ENCODE measurements at places on chromosomes 6 and 20.

GRCh38 chr20:62518911-62519310 lies 43.1 kb upstream of the GATA5 start:
- no peak for DNase-seq

DNA sequence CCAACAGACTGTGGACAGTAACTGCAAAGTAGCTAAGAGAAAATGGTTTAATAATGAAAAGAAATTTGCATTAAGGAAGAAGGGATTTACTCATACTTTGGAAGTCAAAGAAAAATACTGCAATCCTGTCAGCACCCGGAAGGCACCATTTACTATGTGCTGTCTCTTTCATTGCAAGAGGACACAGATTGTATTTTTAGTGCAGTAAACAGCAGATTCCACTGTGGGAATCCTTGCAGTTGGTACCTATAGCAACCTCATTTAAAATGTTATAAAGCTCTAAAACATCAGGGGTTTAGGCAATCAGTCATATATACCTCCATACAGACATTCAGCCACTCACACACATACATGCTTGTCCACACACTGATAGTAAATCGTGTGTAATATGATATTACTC lies 346.8 kb downstream of the PKHD1 start:
- DNase-seq, result no peak

DNA sequence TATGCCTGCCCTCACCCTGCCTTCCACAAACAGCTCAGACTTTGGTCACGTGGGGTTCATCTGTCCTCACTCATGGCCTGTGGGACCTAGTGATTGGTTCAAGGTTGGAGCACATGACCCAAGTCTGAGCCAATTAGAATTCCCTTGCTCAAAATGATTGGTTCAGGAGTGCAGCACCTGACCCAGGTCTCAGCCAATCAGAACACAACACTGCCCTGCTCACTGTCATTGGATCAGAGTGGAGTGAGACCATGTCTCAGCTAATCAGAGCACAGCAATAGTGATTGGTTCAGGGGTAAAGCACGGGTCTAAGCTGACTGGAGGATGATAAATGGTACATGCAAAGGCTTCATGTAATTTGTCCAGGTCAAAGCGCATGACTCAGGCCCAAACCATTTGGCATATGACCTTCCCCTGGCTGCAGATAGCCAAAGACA lies 102.2 kb downstream of the PREX1 start:
- DNase-seq, result peak; percentile 86

- DNase-seq, result no peak
These were observed 454.6 kb upstream of the KHDRBS2 start for GRCh38 chr6:62740596-62740995.

- peak; percentile 76 for DNase-seq
These were observed 85.4 kb upstream of the PRSS16 start for GRCh38 chr6:27161946-27162603.

GRCh38 chr6:166771701-166772100 lies 144.7 kb upstream of the RPS6KA2 start:
- no peak for DNase-seq

- no peak for DNase-seq
These were observed 575 bp downstream of the SLC44A4 start for GRCh38 chr6:31878222-31878621.

- DNase-seq, result no peak
These were observed 9.7 kb downstream of the HECA start for GRCh38 chr6:139144490-139145085.

GRCh38 chr6:31776485-31776988 lies 591 bp downstream of the VWA7 start:
- no peak for DNase-seq

DNA sequence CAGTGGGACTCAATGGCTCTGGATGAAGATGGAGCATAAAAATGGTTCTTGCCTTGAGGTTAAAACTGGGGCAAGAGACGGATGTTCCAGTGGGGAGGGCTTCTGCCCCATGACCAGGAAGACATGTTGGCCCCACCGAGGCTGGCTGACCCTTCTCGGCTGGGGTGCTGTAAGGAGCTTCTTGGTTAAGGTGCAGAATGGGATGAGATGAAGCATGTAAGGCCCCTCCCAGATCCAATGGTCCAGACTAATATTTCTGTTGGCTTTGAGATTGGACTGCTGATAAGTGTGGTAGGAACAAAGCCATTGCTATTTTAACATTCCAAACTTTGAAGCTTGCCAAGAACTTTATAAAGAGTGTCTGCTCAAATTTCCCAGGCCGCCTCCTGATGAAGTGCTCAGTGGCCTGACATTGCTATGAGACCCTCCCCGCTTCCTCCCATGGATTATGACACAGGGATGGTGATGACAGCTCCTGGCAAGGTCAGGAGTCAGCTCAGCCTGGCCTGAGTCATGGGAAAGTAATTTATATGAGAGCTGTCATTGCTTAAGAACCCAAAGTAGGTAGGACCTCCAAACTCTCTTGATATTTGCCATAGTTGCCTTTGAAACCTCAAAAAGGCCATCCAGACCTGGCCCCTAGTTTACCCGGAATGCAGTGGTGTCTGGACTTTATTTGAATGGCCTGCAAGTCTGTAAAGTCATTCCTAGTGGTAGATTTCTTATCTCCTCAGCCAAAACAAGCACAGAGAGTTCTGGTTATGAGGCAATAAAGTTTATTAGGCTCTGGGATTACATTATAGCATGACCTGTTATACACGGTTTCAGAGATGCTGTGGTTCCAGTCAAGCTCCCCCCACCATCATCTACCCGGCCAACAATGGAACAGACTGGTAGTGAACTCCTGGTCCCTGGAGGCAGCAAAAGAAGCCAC lies 55.2 kb downstream of the TGM2 start:
- DNase-seq, result no peak

GRCh38 chr6:17771609-17772008 lies 64.9 kb upstream of the NUP153 start:
- no peak for DNase-seq

DNA sequence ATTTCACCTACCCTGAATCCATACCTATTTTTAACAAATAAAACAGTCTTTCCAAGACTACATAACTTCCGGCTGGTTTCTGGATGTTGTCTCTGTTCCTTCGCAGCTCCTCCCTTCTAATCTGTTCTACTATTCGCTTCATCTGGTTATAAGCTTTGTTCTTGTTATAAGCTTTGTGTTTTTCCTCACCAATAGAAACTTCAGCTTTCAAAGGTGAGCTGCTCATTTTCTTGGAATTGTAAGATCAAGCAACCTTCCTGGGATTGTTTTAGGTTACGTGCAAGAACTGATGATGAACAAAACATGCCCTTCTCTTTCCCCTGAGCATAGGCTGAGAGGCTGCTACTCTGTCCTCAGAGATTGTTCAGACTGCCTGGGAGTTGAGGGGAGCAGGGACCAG lies 2.1 kb downstream of the GFOD1 start:
- DNase-seq, result peak; percentile 43

GRCh38 chr6:150924808-150925589 lies 59.5 kb downstream of the MTHFD1L start:
- no peak for DNase-seq

GRCh38 chr6:30130887-30131862 lies 4.8 kb upstream of the TRIM40 start:
- DNase-seq, result peak; percentile 88

DNA sequence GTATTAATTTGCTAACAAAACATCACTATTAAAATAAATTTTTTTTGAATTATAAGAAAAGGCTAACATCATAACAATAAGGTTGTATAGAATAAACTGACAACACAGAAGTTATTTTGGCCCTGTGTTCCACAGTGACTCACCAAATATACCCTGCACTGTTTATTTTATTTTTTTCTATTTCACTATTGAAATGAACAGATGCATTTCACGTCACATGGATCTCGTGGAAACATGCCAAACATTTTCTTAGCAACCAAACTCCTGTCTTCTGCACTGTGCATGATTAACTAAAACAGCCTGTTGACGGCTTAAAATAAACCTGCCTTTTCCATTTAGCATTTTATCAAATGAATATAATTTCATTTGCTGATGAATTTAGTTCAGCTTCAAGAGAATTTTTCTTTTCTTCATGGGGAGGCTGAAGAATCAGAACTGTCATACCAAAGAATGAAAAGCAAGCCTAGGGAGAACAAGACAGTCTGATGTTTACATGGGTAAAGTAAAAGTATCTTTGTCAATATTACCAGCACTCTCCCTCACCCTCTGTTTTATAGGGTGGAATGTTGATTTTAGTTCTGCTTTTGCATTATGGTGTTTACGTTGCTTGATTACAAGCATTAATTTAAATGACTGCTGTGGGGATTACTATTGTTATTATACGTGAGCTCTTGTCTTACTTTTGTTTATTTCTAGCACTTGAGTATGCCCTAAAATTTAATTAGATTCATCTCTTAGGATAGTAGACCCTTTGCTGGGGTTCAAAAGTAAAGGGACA lies 115.3 kb downstream of the LCA5 start:
- peak; percentile 25 for DNase-seq

GRCh38 chr20:34345402-34345736 lies 17.7 kb upstream of the ITCH start:
- no peak for DNase-seq

- no peak for DNase-seq
These were observed 164.5 kb downstream of the ZMYND8 start for GRCh38 chr20:47191956-47192355.

DNA sequence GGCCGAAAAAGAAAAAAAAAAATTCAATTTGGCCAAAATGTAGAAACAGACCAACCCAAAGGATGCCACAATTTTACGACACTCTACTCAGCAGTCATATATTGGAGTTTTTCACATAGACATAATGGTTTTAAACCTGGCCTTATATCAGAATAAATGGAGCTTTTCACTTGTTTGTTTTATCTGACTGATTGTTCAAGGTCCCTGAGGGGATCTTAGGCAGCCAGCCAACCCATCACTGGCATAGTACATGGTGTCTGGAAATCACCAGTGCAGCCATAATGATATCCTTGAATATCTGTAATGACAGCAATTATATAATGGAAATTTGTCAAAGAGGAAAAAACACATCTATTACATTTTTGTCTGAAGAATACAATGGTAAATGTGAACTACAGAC lies 96.9 kb downstream of the PRSS35 start:
- no peak for DNase-seq

GRCh38 chr20:24106801-24107445 lies 118.3 kb upstream of the GGTLC1 start:
- no peak for DNase-seq

GRCh38 chr6:38039502-38039901 lies 220.0 kb downstream of the ZFAND3 start:
- DNase-seq, result no peak

- DNase-seq, result no peak
These were observed 39.4 kb upstream of the RGS17 start for GRCh38 chr6:153170511-153170910.

- DNase-seq, result peak; percentile 52
These were observed 11.3 kb downstream of the ZHX3 start for GRCh38 chr20:41306061-41306727.

- no peak for DNase-seq
These were observed 102.6 kb upstream of the RSPO3 start for GRCh38 chr6:127015858-127016257.

DNA sequence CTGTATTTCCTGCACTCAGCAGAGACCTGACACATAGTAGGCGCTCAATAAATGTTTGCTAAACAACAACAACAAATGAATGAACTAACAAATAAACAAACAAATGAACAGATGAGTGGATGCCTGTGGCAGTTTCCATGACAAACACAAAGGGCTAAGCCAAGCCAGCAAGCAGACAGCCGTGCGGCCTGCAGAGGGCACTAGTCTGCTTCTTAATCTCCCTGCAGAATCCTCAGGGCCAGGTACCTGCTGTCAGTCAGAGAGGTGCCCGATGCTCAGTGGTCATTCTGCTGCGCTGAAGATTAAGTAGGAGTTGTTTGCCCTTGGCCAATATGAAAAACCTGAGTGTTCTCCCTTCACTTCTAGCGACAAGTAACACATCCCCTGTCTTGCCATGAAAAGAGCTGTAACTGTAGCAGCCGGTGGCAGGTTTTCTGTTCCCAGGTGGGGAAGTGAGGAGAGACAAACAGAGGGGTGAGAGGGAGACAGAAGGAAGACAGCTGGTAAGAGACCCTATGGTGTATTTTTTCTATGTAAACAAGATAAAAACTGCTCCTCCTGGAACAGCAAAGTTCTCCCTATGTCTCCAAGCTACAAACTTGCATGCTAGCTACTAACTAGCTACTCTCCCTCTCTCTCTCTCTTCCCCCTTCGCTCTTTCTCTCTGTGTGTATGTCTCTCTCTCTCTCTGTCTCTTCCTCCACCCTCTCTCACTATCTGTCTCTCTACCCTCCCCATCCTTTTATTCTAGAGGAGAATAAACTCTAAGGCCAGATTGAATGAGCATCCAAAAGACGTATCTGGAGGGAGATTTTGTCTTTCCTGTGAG lies at the start of gene MC3R:
MC3R (plus strand) TSS at position 779 of the 829 bp plus-strand sequence. CDS start 112 bp downstream, outside the sequence.
- DNase-seq, result peak; percentile 55

DNA sequence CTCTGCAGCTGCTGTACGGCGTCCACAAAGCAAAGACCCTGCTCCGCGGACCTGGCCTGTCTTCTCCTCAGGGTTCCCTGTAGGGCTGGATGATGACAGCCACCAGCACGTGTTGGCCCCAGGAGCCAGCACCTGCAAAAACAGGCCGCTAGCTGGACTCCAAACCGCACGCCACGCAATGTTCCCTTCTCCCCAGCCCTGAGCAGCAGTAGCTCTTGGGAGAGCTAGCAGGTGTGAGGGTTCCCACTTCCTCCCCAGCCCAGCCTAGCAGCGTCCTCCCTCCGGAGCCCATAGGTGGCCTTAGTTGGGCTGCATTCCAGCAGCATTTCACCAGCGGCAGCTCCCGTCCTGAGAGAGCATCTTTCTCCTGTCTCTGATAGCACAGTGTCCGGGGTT lies 42.3 kb downstream of the DACT2 start:
- no peak for DNase-seq

GRCh38 chr20:2130062-2130591 lies 28.5 kb downstream of the STK35 start:
- DNase-seq, result no peak

DNA sequence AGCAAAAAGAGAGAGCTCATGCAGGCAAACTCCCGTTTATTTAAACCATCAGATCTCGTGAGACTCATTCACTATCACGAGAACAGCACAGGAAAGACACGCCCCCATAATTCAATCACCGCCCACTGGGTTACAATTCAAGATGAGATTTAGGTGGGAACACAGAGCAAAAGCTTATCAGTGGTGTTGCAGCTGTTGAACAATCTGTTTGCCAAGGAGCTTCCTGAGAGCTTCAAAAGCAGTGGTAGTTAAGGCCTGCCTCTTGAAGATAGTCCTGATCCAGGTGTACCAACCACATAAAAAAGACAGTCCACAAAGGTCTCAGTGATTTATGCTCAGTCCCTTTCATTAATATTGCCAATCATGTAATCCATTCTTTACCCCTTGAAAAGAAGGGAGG lies 269.4 kb upstream of the IRAK1BP1 start:
- no peak for DNase-seq

GRCh38 chr6:153015094-153015640 lies 12.7 kb upstream of the MTRF1L start:
- DNase-seq, result no peak

- no peak for DNase-seq
These were observed 431.9 kb upstream of the SULF2 start for GRCh38 chr20:48217190-48217589.

- DNase-seq, result no peak
These were observed 36.4 kb downstream of the ELOVL5 start for GRCh38 chr6:53312355-53312754.

GRCh38 chr20:37759052-37759553 lies 65.3 kb downstream of the CTNNBL1 start:
- DNase-seq, result no peak

- no peak for DNase-seq
These were observed 19.0 kb upstream of the AVP start for GRCh38 chr20:3103369-3104032.

GRCh38 chr6:25872814-25873213 lies 1.2 kb downstream of the SLC17A3 start:
- peak; percentile 12 for DNase-seq

- DNase-seq, result no peak
These were observed 74.6 kb downstream of the CDKAL1 start for GRCh38 chr6:20608905-20609304.
